Fibroblast of the conjunctiva (primary cell): ENCODE measurements at places on chromosomes 16 and 17.

- peak; percentile 97 for DNase-seq
These were observed 6.0 kb upstream of the LPCAT2 start for GRCh38 chr16:55502801-55503366.

GRCh38 chr17:45734598-45734997, 49.5 kb upstream of the CRHR1 start:
- no peak for DNase-seq

GRCh38 chr16:10981697-10982216, 37.4 kb downstream of the CLEC16A start:
- no peak for DNase-seq

DNA sequence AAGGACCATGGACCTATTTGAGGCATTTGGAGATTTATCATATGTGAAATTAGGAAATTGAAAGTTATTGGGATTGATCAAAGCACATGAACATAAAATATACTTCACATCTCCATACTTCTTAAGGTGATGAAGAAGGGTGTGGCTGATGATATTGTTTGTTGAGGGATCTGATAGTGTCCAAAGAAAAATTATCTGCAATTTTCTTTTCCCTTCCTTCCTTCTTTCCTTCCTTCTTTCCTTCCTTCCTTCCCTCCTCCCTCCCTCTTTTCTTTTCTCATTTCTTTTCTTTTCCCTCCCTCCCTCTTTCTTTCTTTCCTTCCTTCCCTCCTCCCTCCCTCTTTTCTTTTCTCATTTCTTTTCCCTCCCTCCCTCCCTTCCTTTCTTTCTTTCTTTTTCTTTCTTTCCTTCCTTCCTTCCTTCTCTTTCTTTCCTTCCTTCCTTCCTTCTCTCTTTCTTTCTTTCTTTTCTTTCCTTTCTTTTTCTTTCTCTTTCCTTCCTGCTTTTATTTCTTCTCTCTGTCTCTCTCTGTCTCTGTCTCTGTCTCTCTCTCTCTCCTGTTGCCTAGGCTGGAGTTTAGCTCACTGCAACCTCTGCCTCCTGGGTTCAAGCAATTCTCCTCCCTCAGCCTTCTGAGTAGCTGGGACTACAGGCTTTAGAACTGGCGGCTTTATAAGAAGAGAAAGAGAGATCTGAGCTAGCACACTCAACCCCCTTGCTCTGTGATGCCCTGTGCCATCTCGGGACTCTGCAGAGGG, 20.9 kb upstream of the ITPRIPL2 start:
- DNase-seq, result no peak

DNA sequence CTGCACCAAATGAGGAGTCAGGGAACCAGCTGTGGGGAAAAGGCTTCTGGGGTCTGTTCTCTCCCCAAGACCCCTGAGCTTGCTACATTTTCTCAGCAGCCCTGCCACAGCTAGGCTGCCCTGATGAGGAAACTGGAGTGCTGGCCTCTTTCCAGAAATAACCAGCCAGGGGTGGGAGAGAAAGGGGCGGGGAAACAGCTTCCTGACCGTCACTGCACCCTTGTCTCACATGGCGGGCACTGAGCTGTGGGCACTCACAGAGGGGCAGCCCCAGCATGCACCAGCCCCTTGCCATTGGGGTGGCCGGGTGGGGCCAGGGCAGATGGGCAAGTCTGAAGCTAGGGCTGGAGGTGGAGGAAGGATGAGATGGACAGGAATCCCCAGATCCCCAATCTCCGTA, 2.9 kb downstream of the SRL start:
- DNase-seq, result no peak

- no peak for DNase-seq
These were observed 106.2 kb upstream of the ZNF469 start for GRCh38 chr16:88276591-88276990.
